Cerebellar cortex (tissue), 1 donor: ENCODE measurements at places on chromosomes 1 and 21.
A peak's percentile ranks its signal among the peaks of the same experiment; 100 is the strongest.

- DNase-seq, result no peak
Measured at GRCh38 chr1:66341446-66342089, 192.4 kb upstream of the SGIP1 start.

GRCh38 chr1:56516539-56517252 lies 62.7 kb downstream of the PLPP3 start:
- no peak for DNase-seq

DNA sequence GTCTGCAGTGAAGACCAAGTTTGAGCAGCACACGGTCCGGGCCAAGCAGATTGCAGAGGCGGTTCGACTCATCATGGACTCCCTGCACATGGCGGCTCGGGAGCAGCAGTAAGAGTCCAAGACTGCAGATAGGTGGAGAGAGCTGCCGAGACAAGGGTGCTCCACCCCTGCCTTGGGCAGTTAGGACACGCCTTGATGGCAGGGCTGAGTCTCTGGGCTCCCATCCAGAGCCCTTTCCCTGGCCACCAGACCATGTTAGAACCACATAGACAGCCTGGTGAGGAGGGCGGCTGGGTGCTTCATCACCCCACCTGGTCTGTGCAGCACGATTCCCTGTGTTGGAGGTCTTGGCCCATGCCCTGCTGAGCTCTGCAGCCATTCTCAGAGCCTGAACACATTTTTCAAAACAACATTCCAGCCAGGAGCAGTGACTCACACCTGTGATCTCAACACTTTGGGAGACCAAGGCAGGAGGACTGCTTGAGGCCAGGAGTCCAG lies 17.3 kb upstream of the MIIP start:
- no peak for DNase-seq

DNA sequence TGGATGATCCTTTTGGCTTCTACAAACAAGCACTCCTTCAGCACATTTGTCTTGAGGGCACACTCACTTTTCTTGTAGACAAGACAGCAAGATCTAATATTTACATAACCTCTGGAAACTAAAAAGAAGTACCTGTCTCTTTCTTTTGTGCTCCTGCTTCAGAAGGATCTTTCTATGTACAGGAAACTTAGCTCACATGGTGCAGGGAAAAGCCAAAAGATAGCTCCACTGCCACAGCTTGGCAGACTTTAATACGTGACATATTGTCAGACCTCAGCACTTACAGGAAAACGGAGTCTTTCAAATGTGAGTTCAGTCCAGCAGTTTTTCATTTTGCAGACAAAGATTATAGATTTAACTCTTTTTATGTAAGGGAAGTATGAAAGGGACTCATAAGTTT lies 225.5 kb upstream of the SAMSN1 start:
- no peak for DNase-seq

DNA sequence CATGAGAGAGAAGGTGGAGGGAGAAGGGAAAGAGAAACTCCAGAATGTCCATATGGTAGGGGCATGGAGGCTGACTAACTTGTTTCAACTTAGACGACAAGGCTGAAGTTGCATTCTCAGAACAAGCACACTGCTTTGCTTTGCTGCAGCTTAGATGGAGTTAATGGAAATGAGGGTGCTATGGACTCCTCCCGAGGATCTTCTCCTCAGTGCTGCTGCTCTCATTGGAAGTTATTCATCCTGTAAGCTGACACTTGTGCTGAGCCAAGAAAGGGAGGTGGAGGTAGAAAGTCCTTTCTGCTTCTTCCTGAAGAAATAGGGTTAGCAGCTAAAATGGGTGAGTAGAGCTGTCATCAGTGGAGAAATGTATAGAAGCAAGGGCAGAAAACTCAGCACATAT lies 215.3 kb downstream of the SEC16B start:
- DNase-seq, result no peak

GRCh38 chr21:45403133-45403824 lies 1.7 kb upstream of the COL18A1 start:
- DNase-seq, result no peak

DNA sequence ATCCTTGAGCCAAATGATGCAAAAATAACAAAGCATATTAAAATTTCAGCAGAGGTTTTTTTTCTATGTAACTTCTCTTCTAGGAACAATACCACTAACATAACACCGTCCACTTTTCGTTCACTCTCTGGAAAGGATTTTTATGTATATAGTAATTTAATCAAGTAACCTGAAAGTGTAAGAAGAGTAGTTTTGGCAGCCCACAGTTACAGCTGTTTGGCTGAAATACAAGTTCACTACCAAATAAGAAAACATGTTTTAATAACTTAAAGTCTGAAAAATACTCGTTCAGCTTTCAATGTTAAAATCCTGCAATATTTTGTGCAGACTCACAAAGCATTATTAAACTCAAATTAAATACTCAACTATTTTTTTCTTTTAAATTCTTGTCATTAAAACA lies 896.8 kb upstream of the ADGRL4 start:
- DNase-seq, result no peak

- DNase-seq, result no peak
Measured at GRCh38 chr1:15584489-15585363, at the start of gene AGMAT. TSS of gene AGMAT (minus strand) at chr1:15585051. CDS start at chr1:15584967, 84 bp downstream.

GRCh38 chr1:115882913-115883902 lies 42.3 kb upstream of the NHLH2 start:
- DNase-seq, result no peak

GRCh38 chr1:209354111-209354839 lies 229.2 kb upstream of the CAMK1G start:
- DNase-seq, result peak; percentile 95

DNA sequence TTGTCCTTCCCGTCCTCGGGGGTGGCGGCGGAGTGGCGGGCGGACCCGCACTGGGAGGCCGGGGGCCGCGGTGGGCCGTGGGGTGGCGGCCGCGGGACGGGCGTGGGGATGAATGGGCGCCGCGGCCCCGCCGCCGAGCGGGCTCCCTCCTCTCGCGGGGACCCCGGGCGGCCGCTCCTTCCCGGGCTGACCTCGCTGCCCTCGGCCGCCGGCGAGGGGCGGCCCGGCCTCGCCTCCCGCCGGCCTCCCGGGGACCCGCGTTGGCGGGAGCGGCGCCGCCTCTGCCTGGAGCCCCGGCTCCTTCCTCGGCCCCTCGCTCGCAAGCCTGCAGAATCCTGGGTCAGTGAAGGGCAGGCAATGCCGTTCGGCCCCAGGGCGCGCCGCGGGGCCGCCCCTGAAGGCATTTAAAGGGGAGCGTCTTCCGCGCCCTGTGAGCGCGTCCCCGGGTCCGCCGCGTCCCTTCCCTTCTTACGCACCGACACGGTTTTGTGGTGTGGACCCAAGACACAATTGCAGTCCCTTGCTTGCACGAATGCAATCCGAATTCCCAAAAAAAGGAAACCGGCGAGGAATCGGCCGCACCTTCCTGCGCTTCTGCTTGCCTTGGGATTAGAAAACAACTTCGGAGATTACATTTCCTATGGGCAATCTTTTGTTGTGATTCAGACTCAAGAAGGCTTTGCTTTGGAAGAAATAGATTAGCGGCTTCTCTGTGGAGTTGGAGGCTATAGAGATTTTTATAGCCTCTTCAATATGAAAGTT lies 776 bp downstream of the ITSN1 start:
- peak; percentile 31 for DNase-seq

GRCh38 chr1:243351337-243351736 lies 95.5 kb downstream of the SDCCAG8 start:
- DNase-seq, result no peak

DNA sequence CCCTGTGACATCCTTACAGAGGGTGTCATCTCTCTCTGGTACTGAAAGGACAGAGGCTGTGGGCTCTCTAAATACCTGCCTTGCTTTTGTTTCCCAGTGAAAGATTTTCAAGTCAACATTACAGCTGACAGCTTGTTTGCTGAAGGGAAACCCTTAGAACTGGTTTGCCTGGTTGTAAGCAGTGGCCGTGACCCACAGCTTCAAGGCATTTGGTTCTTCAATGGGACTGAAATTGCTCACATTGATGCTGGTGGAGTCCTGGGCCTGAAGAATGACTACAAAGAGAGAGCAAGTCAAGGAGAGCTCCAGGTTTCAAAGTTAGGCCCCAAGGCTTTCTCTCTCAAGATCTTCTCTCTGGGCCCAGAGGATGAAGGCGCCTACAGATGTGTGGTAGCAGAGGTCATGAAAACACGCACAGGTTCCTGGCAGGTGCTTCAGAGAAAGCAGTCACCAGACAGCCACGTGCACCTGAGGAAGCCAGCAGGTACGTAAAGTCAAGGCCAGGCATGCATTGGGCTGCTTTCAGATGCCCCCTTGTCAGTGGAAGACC lies 11.8 kb downstream of the CD101 start:
- no peak for DNase-seq

GRCh38 chr21:16305686-16306085 lies 575.9 kb downstream of the USP25 start:
- DNase-seq, result peak; percentile 61
